GOT3 (cell line): ENCODE measurements at places on chromosomes 7 and 10.
A peak's percentile ranks its signal among the peaks of the same experiment; 100 is the strongest.

- DNase-seq, result no peak
These were observed 253.3 kb downstream of the DIP2C start for GRCh38 chr10:436013-436697.

- DNase-seq, result no peak
These were observed 571 bp downstream of the KDM7A start for GRCh38 chr7:140176122-140176701.

DNA sequence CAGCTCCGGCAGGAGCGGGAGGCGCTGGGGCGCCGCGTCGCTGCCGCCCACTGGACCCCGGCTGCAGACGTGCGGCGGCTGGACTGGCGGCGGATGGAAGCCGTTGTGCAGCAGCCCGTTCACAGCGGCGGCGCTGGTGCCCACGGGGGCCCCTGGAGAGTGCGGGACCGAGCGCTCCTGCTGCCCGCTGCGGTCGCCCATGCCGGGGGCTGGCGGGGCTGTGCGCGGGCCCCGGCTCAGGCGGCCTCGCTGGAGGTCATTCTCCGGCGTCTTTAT, 413 bp downstream of the PANK1 start:
- DNase-seq, result no peak

GRCh38 chr7:50366311-50366710, 61.8 kb downstream of the IKZF1 start:
- DNase-seq, result no peak

- DNase-seq, result no peak
These were observed 276.9 kb downstream of the BAMBI start for GRCh38 chr10:28954211-28954610.

GRCh38 chr7:28688174-28688573, 270.0 kb downstream of the TRIL start:
- DNase-seq, result no peak

GRCh38 chr10:51642581-51642980, 56.8 kb downstream of the CSTF2T start:
- no peak for DNase-seq

DNA sequence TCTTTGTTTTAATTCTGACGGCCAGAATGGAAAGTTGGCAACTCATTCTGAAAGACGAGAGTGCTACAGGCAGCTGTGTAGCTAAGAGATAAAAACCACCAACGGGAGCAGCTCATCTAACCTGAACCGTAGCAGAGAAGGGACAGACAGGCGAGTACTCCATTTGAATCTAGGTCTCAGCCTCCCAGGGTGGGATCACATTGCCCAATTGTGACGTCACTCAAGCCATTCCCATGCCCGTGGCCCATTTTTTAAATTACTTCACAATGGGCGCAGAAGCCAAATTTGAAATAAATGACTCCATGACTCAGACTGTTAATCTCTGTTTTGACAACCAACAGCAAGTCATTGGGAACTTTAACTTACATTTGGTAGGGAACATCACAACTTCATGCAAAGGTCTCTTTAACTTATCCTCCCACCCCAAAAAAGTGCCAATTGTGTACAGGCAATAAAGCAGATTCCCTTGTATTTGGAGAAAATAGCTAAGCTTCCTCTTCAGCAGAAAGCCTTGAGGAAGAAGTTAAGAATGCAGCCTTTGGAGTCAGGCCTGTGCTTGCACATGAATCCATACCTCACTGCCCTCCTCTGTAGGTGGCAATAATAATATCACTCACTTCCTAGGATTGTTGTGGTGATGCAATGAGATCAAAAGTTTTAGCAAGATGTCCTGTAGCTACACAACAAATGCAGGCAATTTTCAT, 93.2 kb upstream of the KIF5B start:
- DNase-seq, result peak; percentile 34

GRCh38 chr7:81333004-81333403, 414.2 kb upstream of the SEMA3C start:
- no peak for DNase-seq

DNA sequence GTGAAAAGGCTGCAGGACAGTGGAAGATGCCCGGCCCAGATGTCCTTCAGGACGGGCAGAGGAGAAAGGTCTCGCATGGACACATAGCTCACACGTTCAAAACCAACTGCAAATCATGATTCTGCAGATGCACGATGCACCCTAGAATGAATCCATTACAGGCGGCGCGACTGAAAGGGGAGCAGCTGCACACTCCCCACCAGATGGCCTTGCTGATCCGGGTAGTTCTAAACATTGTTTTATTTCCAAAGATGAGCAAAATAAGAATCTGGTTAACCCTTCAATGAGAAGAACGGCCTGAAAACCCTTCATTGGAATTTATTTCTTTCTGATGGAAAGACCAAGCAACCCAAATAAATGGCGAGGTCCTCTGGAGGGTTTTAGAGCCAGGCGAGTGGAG, 33.8 kb downstream of the CHST15 start:
- no peak for DNase-seq

- no peak for DNase-seq
These were observed 10.7 kb upstream of the PPP3CB start for GRCh38 chr10:73506491-73506890.

GRCh38 chr7:30912731-30912985, 1.0 kb downstream of the AQP1 start:
- DNase-seq, result no peak

DNA sequence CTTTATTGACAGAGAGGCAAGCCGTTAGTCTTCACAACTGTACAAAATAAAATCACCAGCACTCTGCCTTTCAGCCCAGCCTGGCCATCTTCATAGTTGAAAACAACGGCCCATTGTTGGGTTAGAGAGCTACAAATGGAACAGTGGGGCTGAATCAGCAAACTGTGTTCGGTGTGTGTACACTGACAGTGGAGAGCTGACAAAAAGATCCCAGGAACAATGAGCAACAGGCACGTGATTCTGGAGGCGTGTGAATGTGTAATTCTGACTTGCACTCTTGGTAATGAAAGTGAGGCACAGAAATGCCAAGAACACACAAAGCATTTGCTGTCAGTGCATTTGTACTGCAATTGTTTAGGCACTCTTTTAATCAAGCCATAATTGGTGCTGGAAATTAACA, 303.7 kb downstream of the WDR11 start:
- DNase-seq, result no peak

DNA sequence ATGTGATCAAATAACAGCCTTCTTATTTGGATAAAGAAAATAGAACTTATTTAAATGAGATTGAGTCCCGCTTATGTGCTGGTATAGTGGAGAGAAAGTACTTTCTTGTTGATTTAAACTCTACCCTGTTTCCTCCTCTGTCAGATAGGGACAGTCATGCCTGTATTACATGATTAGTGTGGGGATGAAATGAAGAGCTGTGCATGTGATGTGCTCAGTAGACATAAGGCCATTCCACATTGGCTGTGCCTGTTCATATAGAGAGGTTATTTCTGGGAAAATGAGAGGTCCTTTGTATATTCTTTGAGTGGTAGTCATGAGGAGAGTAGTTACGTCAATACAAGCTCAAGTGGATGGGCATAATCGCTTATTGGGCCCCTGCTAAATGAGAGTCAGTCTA, 5.7 kb downstream of the MTURN start:
- no peak for DNase-seq

GRCh38 chr7:65239324-65239706, 134.3 kb upstream of the ZNF92 start:
- DNase-seq, result no peak

- no peak for DNase-seq
These were observed 138.9 kb downstream of the CACNB2 start for GRCh38 chr10:18279173-18279572.

- DNase-seq, result no peak
These were observed 256.1 kb upstream of the C7orf33 start for GRCh38 chr7:148334441-148334956.

DNA sequence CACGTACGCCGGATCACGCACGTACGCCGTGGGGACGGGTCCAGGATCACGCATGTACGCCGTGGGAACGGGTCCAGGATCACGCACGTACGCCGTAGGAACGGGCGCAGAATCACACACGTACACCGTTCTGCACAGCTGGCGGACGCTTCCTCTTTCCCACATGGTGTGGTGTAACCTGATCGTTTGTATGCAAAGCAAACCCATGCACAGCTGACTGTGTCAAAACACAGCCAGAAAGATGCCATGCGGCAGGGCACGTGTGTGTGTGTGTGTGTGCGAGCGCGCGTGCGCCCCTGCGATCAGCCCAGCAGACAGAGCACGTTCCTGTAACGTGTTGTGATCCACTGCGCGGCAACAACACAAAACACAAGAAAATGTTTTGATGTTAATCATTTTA, 573.6 kb downstream of the DNAJB6 start:
- no peak for DNase-seq

- peak; percentile 84 for DNase-seq
These were observed 2.6 kb downstream of the PSMG3 start for GRCh38 chr7:1567049-1567771.

DNA sequence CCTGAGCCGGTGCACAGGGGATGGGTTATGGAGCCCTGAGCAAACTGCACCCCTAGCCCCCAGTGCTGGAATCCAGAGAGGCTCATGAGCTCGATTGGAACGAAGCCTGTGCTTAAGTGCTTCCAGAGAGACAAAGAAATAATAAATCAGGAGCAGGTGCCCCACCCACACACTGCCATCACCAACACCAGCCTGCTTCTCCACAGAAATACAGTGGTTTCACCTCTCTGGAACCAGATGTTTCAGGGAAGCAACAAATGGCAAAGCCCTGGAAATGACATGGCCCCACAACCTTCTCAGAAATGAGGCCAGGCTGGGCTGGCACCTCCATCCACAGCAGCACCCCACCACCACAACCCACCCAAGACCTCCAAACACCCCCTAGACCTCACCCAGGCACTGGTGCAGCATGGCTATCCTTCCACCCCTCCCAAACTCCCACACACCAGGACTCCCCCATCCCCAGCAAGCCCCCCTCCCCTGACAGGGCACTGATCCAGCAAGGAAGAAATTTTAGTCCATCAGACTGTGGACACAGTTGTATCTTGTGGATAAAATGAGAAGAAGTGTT, 4.1 kb upstream of the SLC18A3 start:
- no peak for DNase-seq

DNA sequence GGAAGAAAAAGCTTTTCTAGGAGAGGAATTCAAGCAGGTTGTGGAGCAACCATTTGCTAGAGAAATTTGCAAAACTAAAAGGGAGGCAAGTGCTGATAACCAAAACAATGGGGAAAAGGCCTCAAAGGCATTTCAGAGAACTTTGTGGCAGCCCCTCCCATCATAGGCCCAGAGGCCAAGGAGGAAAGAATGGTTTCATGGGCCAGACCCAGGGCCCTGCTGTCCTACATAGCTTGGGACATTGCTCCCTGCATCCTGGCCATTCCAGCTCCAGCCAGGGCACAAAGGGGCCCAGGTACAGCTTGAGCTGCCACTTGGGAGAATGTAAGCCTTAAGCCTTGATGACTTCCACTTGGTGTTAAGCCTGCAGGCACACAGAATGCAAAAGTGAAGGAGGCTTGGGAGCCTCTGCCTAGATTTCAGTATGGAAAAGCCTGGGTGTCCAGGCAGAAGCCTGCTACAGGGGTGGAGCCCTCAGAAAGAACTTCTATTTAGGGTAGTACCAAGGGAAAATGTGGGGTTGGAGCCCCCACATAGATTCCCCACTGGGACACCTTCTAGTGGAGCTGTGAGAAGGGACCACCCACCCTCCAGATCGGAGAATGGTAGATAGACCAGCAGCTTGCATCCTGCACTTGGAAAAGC, 91.2 kb downstream of the RALA start:
- DNase-seq, result no peak
